ENCODE measurements at places on chromosomes 7 and 10.

DNA sequence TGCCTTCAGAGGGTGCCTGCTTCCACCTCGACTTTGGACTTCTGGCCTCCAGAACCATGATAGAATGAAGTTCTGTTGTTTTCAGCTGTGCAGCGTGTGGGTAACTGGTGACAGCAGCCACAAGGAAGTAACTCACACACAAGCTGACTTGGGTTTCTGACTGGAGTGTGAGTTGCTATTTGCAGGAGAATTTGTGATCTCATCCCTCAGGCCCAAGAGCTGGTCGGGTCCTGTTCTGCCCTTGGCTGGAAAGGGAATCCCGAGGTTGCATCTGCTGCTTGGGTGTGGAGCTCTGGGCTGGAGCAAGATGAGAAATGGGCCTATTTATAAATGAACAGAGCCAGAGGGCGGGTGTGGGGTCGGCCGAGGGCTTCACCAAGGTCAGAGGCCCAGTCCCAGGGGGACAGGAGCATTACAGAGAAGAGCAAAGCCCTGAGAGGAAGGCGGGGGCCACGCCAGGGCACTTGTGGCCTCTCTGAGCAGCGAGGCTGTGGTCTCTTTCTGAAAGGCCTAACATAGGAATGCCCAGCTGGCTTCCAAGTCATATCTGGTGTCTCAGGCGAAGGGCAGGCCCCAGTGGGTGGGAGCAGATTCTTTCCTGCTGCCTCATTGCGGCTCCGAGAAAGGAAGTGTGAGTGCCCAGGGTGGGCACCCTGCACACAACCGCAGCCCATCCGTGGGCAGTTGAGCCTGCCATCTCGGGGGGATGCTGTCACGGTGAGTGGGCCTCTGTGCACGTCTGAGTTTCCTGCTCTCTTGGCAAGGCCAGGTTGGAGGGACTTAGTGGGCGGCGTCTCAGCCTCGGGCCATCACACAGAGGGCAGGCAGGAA is 26.5 kb upstream of the C10orf71 start:
- DNase-seq = no peak

DNA sequence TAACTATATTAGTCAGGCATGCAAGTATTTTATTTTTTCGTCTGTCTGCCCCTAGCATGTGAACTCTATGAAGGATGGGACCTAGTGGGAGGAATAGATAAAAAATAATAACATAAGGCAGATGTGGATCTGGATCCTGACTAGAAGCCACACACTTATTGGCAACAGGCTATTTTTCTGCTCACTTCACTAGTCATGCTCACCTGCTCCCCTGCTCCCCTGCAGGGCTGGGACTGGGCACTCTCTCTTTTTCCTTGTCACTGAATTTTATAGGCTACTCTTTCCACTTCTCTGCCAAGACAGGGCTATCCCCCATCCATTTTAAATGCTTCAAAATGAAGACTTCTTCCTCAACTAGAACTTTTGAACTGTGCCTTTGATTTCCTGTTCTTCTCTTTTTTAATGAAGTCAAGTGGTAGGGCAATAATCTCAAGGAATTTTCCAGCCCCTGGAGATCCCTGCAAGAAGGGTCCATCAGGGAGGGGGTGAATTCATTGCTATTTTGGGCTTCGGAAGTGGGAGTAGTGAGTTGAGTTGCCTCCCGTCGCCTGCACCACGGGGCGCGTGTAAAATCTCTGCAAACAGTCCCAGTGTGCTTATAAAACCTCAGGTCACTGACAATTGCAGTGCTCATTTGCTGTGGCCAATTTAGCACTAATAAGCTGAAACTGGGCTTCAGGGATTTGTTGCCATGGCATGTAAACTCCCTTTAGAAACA is 156.7 kb upstream of the NPVF start:
- no peak for DNase-seq

DNA sequence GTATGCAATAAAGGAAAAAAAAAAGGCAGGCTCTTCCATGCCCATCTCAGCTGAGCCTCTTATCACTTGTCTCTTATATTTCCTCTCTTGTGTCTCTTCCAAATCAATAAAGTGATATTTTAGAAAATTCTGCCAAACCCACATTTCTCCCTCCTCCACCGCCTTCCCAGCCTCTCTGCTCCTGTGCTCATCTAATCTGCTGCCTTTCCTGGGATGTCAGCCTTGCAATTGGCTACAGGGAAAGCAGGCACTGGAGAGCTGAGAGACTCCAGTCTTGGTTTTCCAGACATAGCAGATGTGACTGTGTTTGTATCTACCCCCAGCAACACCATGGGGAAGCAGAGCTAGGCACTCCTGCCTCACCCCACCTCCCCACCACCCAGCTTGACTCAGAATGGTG is 298.4 kb downstream of the KCNMA1 start:
- no peak for DNase-seq

DNA sequence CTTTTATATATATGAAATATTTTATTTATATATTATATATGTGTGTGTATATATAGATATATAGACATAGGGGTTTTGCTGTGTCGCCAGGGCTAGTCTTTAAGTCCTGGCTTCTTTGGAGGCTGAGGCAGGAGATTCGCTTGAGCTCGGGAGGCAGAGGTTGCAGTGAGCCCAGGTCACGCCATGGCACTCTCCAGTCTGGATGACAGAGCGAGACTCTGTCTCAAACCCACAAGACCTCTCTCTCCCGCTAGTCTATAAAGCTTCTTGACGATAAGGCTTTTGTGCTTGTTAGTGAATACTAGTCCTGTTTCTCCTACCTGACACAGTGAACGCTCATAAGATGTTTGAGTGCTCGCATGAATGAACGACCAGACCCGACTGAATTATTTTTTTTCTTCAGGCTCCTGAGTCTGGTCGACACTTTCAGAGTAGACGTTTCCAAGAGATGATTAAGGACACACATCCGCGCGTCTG is 577 bp upstream of the DDX21 start:
- DNase-seq = no peak

DNA sequence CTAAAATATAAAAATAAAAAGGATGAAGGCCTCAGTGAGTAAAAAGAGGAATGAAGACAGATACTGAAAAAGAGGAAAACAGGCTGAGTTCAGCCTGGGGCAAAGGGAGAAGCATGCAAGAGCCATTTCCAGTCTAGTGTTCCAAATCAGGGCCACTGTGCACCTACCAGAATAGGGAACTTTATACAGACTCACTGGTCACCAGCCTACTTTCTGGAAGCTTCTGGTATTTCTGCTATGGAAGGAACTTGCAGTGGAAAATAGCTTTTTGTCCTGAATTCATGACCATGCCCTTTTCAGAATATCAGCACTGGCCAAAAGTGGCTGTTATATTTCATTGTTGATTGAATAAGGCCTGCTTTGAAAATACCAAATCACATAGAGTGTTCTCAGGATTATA is 28.8 kb downstream of the ABRAXAS2 start:
- no peak for DNase-seq

GRCh38 chr7:95952851-95953250 is 180.5 kb downstream of the DYNC1I1 start:
- no peak for DNase-seq

GRCh38 chr7:24970676-24971075 is 9.3 kb downstream of the OSBPL3 start:
- peak; percentile 5 for DNase-seq

DNA sequence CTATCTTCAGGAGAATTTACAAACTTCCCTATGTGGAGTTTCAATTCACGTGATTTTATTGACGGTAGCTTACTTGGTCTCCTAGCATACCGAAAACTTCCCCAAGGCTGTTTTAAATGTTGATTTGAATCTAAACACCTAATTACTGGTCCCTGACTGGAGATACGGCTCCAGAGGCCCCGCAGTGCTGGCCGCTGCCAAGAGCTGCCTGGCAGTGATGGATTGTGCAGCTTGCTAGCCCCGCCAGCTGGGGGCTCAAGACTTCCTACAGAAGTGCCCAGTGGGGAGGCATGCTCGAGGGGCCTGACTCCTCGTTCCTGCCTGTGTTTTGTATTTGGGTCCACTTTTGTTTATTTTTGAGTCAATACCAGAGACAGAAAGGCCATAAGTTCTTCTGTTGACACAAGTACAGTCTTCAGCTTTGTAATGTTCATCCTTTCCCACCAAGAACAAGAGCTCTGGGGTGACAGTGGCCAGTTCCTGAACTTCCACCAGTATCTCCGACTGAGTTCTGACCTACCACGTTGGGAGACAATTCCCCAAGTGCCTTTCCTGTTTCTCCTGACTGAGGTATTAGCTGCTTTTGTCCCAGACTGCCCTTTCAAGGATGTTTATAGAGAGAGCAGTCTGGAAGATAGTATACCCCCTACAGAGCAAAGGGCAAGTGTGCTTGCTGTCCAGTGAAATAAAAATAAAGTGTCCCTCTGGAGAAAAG is 80.7 kb upstream of the CXCL12 start:
- DNase-seq = no peak

DNA sequence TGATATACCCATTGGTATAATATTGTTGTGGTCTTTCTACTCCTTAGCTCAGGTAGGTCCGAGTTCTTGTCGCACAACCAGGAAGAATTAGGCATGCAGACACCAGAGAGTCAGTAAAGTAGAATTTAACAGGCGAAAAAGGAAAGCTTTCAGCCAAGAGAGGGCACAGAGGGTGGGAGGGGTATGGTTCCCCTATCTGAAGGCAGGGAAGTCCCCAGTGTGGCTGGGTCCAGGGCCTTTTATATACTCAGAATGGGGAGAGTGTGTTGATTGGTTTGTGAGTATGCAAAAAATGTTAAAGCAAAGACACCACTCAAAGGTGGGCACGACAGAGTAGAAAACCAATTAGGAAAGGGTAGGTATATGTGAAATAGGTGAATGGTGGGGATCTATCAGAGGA is 53.9 kb downstream of the IMMP2L start:
- DNase-seq = no peak

DNA sequence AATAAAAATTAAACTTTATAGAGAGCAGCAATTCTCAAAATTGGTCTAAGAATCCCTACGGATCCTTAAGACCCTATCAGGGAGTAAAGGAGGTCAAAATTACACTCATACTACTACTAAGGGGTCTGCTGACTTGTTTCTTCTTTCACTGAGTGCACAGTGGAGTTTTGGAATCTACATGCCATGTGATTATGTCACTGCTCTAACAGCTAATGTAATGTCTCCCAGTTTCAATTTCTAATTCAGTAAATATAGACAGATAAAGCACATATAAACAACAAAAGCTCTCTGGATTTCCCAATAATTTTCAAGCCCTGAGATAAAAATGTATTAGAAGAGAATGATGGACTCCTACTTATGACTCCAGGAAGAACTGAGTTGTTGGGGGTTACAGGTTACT is 74.6 kb downstream of the WAPL start:
- no peak for DNase-seq

- DNase-seq = no peak
Observed at GRCh38 chr7:98565103-98565502, 52.0 kb upstream of the NPTX2 start.

DNA sequence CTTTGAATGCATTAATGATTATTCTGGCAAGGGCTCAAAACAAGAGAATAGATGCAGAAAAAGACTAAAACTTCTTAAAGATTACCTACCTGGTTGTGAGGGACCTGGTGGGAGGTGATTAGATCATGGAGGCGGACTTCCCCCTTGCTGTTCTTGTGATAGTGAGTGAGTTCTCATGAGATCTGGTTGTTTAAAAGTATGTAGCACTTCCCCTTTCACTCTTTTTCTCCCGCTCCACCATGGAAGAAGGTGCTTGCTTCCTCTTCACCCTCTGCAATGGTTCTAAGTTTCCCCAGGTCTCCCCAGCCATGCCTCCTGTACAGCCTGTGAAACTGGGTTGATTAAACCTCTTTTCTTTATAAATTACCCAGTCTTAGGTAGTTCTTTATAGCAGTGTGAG is 226.6 kb downstream of the ARHGAP12 start:
- peak; percentile 17 for DNase-seq

GRCh38 chr7:14850039-14850438 is 52.5 kb downstream of the DGKB start:
- DNase-seq = peak; percentile 32

DNA sequence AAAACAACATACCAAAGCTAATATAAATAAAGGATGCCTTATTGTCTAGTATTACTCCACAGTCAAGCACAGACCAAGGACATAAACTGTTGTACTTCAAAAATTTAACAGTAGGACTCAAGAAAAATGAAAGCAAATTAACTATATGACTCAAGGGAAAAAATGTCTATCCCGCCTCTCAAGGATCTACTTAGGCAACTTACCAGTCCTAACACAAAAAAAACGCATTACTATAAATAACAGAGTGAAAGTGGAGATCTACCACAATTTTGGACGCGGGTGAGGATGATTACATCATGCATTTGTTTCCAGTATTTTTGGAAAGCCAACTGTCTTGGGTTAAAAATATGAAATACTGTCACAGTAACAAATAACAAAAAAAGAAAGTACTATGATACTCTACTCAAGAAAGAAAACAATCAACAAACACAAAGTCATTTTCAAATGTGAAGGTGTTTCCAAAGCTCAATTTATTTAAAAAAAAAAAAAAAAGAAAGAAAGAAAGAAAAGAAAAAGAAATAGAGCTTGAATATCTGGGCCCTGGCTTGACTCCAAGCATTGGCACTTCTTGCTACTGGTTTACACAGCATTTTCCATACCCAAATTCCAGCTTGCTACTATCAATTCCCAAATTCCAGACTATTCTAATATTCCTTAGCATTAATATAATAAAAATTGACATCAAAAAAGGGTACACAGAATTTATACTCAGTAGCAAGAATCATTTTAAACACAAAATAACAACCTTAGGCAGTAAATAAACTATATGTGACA is 99.4 kb downstream of the RSU1 start:
- peak; percentile 70 for DNase-seq

DNA sequence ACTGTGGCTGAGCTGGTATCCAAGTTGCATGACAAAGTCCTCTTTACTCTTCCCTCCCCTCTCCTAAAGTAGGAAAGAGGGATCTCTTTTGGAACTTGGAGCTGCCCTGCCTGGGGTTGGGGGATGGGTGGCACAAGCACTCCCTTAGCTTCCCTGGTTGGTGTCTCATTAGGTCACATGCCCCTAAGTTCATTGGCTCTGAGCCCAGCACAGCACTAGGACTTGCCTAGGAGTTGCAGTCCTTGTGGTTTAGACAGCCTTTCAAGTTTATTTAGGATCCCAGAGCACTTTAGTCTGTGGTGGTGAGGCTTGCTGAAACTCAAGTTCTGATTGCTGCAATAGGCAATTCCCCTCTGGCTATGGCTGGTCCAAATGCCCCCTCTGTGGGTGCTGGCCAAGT is 281.4 kb downstream of the NXPH1 start:
- DNase-seq = peak; percentile 7

GRCh38 chr10:87850742-87851205 is 12.6 kb downstream of the KLLN start:
- DNase-seq = peak; percentile 81

DNA sequence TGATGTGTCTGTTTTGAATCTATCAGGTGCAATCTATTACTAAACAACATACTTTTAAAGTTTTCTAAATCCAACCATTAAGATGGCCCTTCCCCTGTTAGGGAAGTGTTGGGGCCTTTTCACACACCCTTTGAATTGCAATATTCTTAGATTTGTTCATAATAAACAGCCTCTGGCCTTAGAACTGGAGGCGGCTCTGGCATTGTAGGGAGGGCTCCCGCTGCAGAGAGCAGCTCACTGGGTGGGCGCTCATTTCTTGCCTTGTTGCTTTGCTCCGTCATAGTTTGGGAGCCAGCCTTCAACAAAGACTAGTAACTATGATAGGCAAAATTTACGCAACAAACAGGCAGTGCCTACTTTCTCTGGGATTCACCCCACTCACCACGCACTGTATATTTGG is 4.2 kb upstream of the HOXA10 start:
- DNase-seq = no peak

GRCh38 chr7:115689941-115690340 is 340.6 kb downstream of the TFEC start:
- DNase-seq = no peak

GRCh38 chr7:101857358-101857811 is 40.0 kb downstream of the CUX1 start:
- no peak for DNase-seq
